CD4-positive, alpha-beta T cell treated with Interleukin-6 at 100 ng/mL for 8 hours (primary cell): ENCODE measurements at places on chromosomes 2 and 18.

DNA sequence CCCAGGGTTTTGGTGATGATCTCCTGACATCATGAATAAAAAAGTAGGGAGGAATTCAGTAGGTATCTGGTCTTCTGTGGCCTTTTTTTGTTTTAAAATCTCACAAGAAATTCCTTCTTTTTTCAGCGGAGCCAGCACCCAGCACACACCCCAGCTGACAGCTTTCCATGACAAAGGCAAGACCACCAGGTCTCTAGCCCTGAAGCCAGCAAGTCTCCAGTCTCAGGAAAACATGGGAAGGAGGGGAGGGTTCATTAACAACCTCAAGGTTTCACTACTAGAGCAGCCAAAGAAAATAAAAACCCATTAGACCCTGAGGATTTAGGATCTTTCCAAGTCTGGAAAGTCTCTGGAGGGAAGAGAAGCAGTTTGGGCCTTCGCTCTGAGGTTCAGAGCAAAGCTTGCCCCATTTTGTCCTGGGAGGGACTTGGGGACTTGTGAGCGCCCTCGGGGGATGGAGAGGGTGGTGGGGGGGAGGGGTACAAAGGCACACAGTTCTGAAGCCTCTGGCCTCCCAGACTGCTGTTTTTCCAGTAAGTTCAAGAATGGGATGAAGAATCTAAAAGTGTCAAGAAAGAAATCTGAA is 9.0 kb downstream of the FOXI3 start:
- no peak for DNase-seq

GRCh38 chr2:170932166-170932565 is 3.1 kb downstream of the GORASP2 start:
- no peak for DNase-seq

- no peak for DNase-seq
Observed at GRCh38 chr18:57040175-57040574, 106.7 kb upstream of the BOD1L2 start.

DNA sequence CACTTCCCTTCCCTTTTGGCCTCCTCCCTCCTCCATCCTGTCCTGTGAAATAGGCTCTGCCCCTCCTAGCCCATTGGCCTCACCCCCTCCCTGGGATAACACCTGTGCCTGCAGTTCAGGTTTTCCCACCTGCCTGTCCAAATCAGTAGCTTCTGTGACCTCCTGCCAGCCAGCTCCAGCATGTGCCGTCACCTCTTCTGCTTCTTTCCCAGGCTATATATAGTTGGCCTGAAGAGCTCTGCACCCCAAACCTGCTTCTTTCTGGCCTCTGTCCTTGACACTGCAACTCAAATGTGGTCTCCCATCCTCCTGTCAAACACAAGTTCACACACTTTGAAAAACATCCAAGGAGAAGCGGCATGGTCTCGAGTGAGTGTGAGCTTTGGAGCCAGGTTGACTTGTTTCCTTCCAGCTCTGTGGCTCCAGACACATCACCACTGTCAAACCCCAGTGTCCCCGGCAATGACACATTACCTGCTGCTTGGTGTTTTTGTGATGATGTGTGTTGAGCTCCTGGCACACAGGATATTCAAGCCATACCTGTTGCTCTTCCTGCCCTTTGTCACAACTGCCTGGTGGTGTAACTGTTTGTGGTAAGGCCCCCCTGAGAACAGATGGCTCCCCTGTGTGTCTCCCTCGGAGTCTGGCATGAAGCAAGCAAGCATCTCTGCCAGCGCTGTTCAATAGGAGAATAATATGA is 143.6 kb upstream of the DAPL1 start:
- no peak for DNase-seq
